ENCODE measurements at places on chromosomes 11 and 22.

GRCh38 chr11:74307434-74307833, 4.0 kb downstream of the P4HA3 start:
- no peak for DNase-seq

GRCh38 chr22:33303099-33303498, 244.9 kb upstream of the SYN3 start:
- no peak for DNase-seq

GRCh38 chr11:102393272-102393730, 46.3 kb downstream of the BIRC2 start:
- no peak for DNase-seq

GRCh38 chr11:35963911-35964310, 20.0 kb downstream of the LDLRAD3 start:
- no peak for DNase-seq

DNA sequence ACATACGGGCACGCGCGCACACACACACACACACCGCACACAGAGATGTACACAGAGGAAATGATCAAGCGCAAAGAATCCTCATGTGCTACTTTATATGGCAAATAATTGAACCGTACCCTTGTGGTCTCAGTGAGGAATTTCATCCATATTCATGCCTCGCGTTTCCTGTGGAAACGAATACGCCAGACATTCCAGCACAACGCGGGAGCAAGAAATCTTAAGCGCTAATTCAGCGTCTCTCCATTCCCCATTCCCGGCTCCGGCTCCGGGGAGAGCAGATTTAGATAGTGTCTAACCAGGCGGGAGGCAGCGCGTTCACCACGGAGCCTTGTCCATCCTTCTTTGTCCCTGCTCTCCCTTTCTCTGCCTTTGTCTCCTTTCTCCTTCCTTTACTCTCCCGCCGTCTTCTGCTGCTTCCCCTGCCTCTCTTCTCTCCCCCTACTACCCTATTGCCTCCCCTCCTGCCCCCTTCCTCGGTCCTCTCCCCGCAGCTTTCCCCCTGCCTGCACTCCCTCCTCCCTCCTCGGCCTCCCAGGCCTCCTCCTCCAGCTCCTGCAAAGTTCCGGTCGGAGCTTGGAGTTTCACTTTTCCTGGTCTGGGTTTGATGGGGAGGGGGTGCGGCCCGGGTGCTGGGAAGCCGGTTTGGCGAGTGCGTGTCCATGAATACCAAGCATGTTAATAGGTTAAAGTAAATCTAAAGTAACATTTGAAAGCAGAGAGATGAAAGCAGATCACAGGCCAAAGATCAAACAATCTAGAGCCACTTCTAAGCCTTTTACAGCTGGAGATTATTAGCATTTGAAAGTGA, 579.3 kb downstream of the BUD13 start:
- no peak for DNase-seq

DNA sequence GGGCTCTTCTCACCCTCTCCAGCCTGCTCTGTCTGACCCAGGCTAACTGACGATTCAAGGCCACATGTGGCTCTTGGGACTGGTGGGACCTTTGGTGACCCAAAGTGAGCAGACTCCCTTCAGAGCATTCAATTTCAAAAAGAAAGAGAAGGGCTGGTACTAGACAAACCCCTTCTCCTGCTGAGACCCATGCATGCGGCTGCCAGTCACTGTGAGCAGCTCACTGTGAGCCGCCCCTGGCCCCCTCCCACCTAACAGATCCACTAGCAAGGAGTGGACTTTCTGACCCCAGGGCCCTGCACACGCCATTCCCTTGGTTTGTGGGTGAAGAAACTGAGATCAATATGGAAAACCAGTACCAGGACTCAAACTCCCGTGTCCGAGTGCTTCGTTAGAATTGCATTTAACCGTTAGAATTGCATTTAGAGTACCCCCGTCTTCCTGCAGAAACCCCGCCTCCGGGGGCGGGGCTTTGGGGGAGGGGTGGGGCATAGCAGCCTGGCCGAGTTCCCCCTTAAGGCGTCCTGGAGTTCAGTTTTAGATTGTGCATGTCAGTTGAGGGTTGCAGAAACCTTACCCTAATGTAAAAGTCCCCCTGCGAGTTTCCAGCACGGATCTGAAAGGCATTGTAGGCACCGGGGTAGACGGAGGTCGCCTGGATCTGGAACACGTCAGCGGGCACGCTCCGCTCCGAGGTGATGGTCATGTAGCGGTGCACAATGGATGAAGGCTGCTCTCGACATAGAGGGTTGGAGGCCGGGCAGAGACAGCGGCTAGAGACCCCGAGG, 5.1 kb downstream of the EFEMP2 start:
- no peak for DNase-seq

- DNase-seq = no peak
Observed at GRCh38 chr11:70122490-70123198, 44.5 kb downstream of the ANO1 start.

DNA sequence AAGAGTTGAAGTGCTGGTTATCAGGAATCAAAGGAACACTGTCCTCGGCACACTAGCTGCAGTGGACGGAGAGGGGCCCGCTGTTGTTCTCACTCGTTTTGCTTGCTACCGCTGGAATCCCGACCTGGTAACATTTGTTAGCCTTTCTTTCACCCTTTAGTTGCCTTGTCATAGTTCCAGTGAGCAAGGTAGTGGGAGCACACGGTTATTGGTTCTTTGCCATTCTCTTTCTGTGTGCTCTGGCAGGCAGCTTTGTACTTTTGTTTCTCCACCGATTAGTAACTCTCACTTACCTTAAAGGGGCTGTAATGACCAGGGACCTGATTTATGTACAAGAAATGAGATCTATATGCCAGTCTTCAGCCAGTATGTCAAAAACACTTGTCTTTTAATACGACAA, 1.8 kb downstream of the DEPDC7 start:
- no peak for DNase-seq

- no peak for DNase-seq
Observed at GRCh38 chr11:86240164-86240563, 4.4 kb upstream of the EED start.

GRCh38 chr11:111561306-111561705, 20.8 kb downstream of the LAYN start:
- no peak for DNase-seq

DNA sequence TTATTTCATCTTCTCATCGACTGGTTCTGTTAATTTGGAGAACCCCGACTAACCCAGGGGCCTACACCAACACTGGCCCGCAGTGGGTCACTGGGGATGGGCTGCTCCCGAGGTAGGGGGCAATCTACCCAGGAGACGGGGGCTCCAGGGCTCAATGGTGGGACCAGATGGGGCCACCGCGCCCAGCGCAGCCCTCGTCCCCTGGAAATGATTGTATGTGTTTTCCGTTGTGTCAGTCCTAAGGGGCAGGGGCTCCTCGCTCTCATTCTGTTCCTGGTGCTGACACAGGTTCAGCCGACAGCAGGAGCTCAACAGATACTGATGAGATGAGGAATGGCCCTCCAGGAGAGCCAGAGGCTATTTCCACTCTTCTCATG, 20.7 kb downstream of the A4GALT start:
- DNase-seq = no peak

DNA sequence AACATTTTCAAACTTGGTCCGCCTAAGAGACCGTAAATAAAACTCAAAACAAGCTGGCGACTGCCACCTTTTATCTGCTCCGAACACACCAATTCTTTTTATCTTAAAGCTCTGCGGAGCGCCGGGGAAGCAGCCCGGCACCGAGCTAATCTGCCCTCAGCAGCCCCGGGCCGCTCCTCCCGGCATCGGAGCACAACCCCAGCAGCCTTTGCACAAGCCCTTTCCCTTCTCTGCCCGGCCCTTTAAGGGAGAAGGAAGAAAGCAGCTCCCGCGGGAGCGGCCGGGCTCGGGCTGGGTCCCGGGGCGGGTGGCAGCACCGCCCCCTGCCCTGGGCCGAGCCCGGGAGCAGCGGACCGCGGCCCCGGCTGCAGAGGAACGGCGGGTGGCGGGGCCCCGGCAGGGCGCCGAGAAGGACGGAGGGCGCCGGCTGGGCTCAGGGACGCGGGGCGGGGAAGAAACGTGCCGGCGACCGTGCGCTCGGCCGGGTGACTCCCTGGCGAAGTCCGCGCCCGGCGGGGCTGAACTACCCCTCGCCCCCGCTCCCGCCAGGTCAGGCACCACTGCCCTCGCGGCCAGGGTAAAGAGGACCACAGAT, 133.6 kb upstream of the C11orf58 start:
- DNase-seq = no peak

- no peak for DNase-seq
Observed at GRCh38 chr11:88102598-88102934, 72.7 kb downstream of the RAB38 start.

- no peak for DNase-seq
Observed at GRCh38 chr11:73976451-73977151, 6.0 kb downstream of the UCP2 start.

DNA sequence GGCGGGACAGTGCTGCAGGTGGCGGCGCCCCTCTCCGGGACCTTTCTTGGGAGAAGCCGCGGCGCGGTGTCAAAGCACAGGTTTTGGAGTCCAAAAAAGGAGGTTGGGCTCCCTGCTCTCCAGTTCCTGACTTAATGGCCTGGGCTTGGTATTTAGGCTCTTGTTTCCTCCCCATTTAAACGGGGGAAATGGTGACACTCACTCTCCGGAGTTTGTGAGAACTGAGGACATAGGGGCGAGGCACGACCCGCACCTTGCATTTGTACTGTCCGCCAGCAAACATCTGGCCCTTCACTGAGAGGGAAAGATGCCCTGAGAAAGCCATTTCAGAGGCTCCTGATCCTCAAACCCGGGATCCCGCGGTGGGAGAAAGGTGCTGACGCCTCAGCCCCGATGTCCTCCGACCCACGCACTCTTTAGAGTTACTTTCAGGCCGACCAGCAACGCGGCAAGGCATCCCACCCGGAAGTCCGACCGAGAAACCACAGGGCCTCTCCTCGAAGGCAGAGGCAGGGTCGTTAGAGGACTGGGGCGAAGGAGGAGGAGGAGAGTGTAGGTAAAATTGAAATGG, 2.9 kb upstream of the WDR74 start:
- DNase-seq = no peak

DNA sequence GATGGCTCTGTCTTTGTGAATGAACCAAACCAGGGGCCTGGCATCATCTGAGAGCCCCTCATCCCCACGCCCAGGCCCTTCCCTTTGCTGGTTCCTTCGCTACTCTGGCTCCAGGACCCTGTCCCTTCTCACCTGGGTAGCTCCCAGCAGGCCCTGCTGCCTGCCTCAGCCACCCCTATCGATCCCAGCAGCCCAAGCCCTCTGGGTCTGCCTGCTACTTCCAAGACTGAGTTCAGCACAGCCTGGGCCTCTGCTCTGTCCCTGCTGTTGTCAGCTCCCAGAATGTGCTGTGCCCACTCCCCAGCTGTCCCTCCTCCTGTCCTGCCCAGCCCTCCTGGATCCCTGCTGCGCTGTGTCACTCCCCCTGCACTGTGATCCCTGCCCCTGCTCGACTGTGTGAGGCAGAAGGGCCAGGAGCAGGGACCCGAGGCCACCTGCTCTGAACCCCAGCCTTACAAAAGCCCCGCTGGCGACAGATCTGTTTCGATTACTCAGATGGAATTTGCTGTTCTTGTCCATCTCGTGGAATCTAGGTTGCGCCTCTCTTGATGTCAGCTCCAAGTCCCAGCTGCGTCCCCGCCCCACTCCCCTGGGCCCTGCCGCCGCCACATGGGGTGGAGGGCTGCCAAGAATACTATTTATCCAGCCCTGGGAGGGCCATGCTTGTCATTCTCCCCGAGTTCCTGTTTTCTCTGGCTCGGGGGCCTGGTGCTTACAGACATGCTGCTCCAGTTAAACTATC, 13.0 kb downstream of the MRPL21 start:
- no peak for DNase-seq

GRCh38 chr22:25452116-25452700, 112.3 kb upstream of the GRK3 start:
- no peak for DNase-seq

DNA sequence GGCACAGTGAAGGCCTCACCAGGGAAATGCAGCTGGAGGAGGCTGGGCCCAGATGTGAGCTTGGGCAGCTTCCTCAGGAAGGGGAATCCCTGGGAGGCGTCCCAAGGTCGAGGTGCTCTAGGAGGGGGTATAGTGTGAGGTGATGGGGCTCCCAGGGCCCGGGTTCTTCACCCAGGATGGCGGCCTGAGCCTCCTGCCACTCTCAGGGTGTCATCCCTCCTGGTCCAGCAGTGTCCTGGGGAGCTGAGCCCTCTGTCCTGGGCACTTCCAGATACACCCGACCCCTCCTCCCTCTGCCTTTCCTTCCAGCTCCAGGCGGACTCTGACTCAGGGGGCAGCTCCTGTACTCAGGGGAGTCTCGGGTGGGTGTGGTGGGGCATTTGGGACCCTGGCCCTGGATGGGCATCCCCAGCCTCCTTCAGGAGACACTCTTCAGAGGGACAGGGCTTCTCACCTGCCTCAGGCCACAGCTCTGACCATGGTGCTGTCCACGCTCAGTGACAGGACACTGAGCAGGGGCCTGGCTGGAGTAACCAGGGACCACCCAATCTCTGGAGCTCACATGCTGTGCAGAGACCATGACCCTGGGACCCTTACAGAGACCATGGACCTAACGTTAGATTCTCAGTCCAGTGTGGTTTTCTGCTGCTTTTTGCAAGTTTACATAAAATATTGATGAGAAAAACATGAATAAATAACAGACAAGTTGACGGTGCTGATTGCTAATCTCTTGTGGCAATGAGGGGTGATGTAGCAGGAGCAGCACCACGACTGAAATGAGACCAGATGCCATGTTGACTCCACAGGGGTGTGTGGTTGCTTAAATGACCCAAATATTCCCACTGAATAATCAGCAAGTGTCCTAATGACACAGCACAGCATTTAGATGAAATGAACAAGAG, 101.9 kb downstream of the GGTLC2 start:
- DNase-seq = no peak

GRCh38 chr11:504053-504993, 2.7 kb downstream of the RNH1 start:
- DNase-seq = no peak

- no peak for DNase-seq
Observed at GRCh38 chr22:39197578-39197977, 45.1 kb upstream of the CBX7 start.

- DNase-seq = no peak
Observed at GRCh38 chr22:50056214-50056972, 1.7 kb downstream of the TTLL8 start.

- peak; percentile 16 for DNase-seq
Observed at GRCh38 chr11:45180848-45181192, 34.4 kb downstream of the PRDM11 start.

DNA sequence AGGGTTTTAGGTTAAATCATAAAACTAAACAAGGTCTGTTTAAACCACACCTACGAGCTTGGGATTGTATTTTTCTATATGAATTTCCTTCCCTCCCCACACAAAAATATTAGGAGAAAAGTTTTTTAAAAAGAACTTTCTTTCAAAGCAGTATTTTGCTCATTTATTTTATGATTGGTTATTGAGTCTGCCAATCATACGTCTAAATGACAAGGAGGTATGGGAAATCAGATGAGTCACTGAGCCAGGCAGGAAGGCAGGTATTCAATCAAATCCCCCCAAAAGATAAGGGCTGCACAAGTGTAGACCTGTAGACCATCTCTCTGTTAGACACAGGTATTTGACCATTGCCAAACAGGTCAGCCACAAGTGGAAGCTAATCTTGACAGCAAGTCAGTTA, 440.1 kb upstream of the CCDC90B start:
- DNase-seq = no peak
